Renal pelvis (tissue), 12 donors: ENCODE measurements at places on chromosomes 3 and 15. TPM values are rescaled to one million over a fixed set of nuclear protein-coding genes. Genes with fewer than 3 reads are reported as not detected.
A peak's percentile ranks its signal among the peaks of the same experiment; 100 is the strongest.

DNA sequence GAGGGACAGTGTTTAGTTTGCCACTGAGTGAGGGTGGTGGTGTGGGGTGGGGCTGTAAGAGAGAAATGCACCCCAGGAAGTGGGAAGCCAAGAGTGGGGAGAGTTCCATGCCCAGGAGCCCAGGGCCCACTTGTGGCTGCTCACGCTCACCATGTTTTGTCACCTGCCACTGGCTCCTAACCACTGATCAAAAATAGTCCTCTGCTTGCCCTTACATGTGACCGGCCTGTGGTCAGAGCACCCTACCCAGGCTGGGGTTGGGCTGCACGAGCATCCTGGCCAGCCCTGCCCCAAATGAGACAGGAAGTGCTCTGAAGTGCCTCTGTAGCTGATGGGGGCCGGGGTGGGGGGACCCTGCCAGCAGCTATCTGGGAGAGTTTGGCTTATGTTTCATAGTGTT lies 216.3 kb downstream of the RPLP1 start:
- no peak for DNase-seq

GRCh38 chr3:182971637-182972036 lies 8.7 kb downstream of the DCUN1D1 start:
- DNase-seq = peak; percentile 52

The GPR160 gene
- polyA plus RNA-seq = 31.0 TPM

GRCh38 chr3:129952556-129953355 lies 21.8 kb upstream of the TRH start:
- DNase-seq = no peak

- DNase-seq = no peak
Measured at GRCh38 chr3:10284496-10284895, 8.3 kb downstream of the GHRL start.

DNA sequence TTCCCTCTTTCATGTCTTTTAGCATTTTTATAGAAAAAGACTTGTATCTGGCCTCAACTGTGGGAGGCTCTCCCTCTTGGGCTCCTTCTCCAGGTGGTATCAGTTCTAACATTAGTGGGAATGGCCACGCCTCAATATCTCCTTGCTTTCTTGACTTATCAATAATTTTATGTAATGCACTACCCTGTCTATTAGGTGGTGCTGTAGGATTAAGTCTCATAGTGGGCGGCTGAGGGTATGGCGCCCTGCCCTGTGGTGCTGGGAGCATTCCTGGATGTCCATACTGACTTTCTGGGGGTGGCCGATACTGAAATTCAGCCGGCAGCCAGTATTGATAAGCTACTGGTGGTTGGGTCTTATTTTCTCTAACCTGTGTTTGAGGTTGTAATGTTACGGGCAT lies 8.7 kb upstream of the RPUSD3 start:
- DNase-seq = no peak

GRCh38 chr15:34726406-34727100 lies 28.2 kb downstream of the GJD2 start:
- no peak for DNase-seq

The C3orf80 gene
- 0.22 TPM for polyA plus RNA-seq

DNA sequence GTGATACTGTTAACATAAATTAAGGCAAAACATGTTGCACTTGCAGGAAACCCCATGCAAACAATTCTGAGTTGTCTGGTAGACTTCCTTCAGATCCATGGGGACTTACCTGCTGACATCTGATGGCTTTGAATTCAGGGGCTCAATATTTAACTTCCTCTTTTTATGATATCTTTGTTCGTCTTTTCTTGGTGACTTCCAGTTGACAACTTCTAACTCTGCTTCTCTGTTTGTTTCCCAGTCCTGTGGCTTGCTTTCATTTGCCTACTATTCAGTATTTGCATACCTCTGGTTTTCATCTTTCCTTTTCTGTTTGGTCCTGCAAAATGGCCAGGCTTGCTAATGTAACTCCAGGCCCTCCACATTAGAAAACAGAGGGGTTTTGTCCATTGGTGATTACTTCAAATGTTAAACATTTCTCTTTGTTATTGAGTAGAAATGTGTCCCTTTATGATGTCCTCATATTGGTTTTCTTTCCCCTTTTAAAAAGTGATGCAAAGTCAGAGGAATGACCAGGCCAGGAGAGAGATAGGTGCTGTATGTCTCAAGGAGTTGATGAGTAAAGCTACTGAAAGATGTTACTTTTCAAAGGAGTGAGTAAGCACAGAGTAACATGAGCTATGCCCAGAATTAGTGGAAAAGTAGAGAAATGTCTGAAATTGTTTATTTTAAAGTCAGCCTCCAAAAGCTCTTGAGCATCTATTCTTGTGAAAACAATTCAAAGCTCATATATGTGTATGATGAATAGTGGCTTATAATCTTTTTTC lies 335.9 kb downstream of the LPP start:
- DNase-seq = no peak

The ABI3BP gene
- 26.7 TPM for polyA plus RNA-seq

DNA sequence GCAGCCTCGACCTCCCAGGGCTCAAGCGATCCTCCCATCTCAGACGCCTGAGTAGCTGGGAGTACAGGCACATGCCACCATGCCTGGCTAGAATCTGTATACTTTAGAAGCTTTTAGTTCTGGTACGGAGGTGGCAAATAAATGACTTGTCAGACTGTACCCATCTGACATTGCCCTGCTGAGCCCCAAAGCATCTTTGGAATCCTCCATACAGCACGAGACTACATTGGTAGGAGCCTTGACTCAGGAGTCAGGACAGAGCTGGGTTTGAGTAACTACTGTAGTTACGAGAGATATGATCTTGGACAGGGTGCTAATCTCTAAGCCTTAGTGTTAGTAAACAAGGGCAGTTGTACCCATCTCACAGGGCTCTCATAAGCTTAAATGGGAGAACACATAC lies 67.8 kb upstream of the NPHP3 start:
- no peak for DNase-seq

DNA sequence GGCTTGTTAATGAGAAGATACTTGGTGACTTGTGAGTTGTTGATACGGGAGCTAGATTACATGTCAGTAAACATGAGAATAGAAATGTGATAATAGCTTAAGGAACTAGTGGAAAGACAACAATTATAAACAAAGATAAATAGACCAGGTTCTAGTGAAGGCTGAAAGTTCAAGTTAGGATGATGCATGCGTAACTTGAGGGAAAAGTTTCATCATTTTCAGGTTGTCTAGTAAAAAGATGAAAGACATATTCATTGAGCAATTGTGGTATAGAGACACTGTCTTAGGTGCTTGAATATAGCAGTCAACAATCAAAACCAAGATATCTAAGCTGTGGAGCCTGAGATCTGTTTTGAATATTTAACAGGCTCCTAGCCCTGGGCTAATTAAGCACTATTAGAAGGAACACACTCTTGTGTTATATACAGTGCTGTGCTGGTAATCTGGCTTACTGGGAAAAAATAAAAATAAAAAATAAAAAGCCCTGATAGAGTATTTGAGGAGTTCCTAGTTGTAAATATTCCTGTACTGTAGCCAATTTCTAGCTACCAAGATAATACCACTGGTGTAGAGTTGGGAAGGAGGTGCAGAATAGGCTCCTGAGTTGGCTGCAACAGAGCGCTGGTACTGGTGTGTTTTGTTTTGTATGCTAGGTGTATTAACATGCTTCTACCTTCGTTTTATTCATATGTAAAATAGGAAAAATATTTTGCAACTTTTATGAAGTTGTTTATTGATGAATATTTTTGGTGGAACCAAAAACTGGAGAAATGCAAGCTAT lies 68.5 kb downstream of the NLGN1 start:
- no peak for DNase-seq

The MAP6D1 gene
- 0.86 TPM for polyA plus RNA-seq

DNA sequence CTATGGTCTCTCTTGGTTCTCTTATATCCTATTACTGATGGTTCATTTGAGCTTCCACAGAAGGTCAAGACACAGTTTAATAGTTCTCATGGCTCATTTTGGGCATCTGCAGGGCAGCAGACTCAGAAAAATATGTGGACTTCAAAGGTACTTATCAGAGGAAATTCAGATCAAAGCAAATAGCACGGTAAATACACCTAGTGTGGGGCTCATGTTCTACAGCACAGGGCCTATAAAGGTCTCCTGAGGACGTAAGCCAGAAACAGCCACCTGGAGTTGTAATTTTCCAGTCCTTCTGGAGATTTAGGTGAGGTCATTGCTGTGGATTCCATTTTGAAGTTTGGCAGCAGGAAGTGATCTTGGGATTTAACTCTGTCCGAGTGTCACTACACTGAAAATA lies 134.5 kb upstream of the SGO1 start:
- DNase-seq = no peak

The CYP8B1 gene
- 0.84 TPM for polyA plus RNA-seq

The MB21D2 gene
- 18.6 TPM for polyA plus RNA-seq

GRCh38 chr15:66196602-66197001 lies 56.9 kb downstream of the MEGF11 start:
- no peak for DNase-seq

- no peak for DNase-seq
Measured at GRCh38 chr3:101351829-101352228, 31.5 kb upstream of the IMPG2 start.

The TMEM62 gene
- 11.1 TPM for polyA plus RNA-seq

DNA sequence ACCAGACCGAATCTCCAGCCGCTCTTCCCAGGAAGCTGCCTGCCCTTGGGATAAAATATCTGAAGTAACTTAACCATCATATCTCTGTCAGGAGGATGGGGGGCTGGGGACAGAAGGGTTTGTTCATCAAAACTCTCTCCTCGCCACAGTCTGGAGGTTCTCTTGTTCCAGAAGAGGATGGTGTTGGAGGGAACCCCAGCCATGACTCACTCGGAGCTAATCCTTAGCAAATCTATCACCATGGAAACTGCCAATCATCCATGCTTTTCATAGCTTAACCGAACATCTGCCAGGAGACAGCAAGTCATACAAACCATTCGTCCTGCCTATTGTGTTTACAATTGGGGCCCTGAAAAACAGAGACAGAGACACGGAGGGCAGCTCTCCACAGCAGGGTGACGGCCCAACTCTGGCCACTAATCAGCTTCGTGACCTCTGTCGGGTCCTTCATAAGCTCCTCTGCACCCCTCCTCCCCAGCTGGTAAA lies 73.8 kb upstream of the HEG1 start:
- DNase-seq = no peak

The C3orf22 gene
- polyA plus RNA-seq = 0.04 TPM

DNA sequence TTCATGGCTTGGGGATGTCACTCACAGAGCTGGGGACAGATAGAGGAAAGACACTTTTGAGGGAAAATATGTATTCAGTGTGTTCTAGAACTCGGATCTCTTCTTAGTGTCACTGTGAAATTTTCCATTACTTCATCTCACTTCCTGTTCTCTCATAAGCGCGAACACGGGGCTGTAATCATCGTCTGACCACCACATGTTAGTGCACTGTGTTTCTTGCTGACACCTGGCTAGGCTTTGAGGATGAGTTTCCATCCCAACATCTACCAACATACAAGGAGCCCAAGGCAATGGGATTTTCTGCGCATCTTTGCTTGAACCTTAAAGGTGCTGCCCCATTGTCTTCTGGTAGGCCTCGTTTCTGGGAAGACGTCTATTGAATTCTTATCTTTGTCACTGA lies 84.0 kb downstream of the LIPC start:
- DNase-seq = no peak

DNA sequence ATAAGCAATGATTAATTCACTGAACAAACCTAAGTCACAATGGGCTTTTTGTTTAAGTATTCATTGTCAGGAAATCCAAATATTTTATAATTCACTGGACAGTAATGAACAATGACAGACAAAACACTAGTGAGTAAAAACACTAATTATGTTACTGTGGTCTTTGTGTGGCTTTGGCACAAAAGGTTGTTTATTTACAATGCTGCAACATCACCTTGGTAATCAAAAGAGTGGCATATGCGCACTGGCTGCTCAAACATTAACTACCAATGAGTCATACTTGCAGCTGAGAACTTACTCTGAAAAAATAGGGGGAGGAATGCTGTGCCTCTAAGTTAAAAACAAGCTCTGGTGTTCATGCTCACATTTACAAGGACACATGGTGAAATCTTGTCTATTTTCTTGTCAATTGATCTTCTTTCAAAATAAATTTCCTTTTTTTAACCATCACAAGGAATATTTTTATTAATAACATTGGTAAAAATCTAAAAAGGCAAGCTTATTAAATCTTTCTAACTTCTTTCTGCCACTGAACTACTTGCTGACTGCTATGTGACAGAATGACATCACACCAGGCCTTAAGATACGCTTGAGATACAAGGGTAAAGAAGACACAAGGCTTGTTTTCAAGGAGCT lies 85.2 kb upstream of the PPIB start:
- DNase-seq = peak; percentile 73

GRCh38 chr3:184814214-184814613 lies 2.2 kb downstream of the VPS8 start:
- DNase-seq = no peak

The APOD gene
- polyA plus RNA-seq = 10.0 TPM

The HCN4 gene
- 1.3 TPM for polyA plus RNA-seq

- DNase-seq = no peak
Measured at GRCh38 chr3:34531156-34531555, 732.7 kb downstream of the PDCD6IP start.

DNA sequence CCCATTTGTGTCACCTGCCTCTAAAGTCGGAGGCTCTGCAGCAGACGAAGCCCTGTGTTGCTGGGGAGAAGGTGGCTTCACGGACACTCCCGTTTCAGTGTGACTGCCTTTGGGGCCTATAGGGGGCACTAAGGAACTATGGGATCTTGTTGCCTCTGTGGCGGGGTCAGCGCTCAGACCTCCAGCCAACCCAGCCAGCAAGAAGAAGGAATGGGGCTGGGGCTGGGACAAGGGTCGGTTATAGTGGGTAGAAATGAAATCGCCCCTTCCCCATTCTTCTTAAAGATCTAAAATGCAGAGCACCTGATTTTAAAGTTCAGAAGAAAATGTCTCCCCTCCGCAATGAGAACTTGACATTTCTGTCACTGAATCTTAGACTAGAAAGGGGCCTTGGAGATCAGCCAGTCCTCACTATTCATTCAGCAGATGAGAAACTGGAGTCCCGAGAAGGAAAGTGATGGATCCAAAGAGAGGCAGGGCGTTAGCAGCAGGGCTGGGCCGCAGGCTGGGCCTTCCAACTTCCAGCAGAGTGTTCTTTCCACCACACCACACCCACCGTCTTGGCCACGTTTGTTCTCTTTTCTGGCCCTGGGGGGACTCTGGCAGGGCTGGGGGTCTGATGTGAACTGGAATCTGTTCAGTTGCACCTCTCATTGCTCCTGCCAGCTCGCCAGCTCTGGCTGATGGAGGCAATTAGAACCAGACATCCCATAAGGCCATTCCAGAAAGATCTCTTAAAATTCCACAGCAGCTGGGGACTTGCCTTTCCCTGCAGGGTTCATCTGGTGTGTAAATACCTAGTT lies 195.4 kb downstream of the OPA1 start:
- DNase-seq = peak; percentile 79

DNA sequence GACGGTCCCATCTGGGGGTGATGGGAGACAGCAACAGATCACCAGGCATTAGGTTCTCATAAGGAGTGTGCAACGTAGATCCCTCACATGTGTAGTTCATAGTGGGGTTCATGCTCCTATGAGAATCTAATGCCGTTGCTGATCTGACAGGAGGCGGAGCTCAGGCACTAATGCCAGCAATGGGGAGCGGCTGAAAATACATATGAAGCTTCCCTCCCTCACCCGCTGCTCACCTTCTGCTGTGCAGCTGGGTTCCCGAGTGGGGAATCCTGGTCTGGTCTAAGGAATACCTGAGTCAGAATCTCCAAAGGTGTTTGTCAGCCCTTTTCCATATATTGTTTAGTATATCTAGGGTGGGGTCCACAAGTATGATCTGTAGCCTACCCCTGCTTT lies 52.3 kb downstream of the CHD2 start:
- DNase-seq = no peak

The GRM2 gene
- 0.34 TPM for polyA plus RNA-seq

GRCh38 chr3:113927556-113927955 lies 20.3 kb upstream of the ZDHHC23 start:
- no peak for DNase-seq

GRCh38 chr3:108190346-108190745 lies 31.9 kb downstream of the IFT57 start:
- DNase-seq = no peak
